ENCODE measurements at places on chromosomes 6 and 20.

DNA sequence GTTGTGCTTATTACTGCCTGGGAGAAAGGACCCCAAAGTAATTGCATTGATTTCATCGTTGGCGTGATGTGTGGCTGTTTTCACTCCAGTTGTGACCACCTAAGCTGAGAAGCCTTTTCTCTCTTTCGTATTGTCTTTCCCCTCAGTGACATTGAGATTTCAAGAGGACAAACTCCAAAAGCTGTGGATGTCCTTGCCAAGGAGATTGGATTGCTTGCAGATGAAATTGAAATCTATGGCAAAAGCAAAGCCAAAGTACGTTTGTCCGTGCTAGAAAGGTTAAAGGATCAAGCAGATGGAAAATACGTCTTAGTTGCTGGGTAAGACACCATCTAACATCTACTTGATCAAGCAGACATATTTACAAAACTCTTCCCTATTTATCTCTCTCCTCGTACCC lies 60.5 kb downstream of the MTHFD1L start:
- DNase-seq, result no peak

DNA sequence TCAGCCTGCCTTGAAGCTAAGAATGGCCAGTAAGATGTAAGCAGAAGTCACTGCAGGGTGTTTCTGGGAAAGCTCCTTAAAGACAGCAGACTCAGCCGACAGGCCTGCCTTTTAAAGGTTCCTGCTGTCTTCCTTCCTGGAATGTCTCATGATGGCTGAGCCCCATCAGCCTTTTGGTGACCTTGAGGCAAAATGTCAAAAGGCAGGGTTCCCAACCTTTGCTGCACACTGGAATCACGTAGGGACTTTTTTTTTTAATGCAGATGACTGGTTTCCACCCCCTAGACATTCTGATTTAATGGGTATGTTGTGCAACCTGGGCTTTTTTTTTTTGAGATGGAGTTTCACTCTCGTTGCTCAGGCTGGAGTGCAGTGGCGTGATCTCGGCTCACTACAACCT lies 11.6 kb downstream of the MDGA1 start:
- no peak for DNase-seq

GRCh38 chr20:47258745-47259695 lies 97.5 kb downstream of the ZMYND8 start:
- DNase-seq, result no peak

DNA sequence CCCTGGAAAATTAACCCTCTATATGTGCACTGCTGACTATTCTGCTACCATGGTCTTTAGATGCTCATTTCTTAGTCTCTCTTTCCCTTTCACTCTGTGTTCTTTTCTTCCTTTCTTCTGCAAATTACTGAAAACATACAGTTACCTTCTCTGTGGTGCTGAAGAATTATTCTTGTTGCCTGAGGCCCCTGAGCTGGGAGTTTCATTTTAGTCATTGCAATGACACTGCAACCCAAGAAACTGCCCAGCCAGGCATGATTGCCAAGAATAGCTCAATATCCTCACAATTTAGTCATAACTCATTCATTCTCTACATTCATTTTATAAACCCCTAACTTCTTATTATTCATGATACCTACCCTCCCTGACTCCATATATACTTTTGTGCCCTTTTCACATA lies 245.8 kb upstream of the RAB32 start:
- no peak for DNase-seq

DNA sequence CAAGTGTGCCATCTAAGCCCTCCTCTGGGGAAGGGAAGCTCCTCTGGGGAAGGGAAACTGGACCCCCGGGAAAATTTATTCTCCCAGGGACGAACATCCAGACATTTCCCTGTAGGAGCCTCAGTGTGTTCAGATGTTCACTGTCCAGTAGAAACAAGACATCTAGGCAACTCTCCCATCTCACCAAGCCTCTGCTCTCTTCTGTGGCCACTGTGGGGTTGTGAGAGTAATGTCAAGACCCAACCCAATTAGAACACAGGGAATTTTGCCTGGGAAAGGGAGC lies 3.6 kb upstream of the PTGIS start:
- no peak for DNase-seq

DNA sequence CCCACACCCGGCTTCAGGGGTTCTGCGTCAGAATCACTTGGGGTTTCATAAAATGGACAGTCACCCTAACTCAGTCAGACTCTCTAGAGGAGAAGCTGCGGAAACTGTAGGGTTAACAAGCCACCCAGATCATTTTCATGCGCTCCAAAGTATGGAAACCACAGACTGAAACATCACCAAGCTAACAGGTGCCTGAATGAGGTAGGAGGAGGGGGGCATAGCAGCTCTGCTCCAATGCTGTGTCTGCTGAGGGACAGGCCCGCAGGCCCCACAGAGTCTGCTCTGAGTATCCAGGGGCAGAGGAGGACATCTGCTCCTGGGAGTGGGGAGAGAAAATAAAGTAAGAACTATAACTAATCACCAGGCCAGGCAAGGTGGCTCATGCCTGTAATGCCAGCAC lies 97.1 kb upstream of the AKAP12 start:
- no peak for DNase-seq

All from prostate gland (tissue), 2 donors.